ENCODE measurements at places on chromosomes 1 and 21.

- no peak for DNase-seq
Observed at GRCh38 chr1:23561076-23561812, 1.9 kb upstream of the ID3 start.

DNA sequence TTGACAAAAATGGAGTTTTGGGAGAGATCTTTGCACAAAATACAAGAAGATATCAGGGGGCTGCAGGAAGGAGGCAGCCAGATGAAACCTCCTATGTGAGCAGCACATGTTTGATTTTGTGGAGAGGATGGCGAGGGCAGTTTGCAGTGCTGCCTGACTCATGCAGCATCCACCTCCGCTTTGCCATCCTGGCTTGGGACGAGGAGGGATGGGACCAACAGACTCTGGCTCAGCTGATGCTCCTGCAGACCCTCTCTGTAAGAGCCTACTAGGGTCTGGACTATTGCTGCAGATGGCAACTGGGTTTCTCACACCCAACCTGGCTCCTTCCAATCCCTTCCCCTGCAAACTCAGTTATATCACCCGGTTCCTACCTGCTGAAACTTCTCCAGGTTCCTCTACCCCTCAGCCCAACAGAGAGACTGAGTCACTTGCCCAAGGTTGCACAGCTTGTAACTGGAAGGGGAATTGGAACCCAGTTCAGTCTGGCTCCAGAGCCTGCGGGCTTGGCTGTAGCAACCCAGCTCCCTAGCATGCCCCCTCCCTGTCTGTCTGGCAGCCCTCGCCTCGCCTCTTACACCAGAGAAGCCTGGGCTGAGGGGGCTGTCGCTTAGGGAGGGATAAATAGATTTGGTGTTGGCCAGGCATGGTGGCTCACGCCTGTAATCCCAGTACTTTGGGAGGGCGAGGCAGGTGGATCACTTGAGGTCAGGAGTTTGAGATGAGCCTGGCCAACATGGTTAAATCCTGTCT is 205.8 kb downstream of the PTPRU start:
- DNase-seq, result no peak

DNA sequence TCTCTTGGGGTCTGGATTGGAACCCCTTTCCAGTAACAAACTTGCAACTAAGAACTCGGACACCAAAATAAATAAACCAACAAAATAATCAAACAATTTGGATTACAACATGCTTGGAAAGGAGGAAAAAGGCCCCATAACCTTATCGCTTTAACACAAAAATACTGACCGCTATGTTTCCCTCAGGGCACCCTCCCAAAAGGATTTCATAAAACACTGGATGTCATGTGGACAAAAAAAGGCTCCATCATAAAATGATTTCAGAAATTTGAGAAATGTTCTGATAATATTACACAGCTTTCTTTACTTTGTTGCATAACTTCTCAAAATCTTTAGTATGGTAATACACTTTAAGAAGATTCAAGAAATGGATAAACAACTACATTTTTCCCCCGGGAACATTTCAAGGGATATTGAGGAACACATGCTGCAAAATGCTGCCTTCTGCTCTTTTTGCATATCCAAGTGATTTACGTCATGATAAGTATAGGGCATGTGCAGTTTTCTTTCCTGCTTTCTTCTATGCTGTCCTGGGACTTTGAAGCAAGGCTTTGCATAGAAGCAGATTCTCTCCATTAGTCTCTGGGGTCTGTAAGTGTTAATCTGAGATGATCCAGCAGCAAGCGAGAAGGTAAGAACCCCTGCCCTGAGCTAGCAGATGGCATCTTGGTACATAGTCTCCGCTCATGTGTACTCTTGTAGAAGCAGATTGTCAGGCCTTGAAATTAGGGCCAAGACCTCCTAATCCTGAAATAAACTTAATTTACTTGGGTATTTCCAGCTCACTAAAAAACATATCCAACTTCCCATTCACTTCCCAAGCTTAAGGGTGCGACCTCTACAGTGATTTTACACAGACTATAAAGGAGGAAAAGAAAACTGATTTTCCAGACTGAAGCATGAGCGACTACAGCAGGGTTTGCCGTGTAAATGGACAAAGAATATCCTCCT is 85.5 kb upstream of the KIAA0040 start:
- DNase-seq, result no peak

DNA sequence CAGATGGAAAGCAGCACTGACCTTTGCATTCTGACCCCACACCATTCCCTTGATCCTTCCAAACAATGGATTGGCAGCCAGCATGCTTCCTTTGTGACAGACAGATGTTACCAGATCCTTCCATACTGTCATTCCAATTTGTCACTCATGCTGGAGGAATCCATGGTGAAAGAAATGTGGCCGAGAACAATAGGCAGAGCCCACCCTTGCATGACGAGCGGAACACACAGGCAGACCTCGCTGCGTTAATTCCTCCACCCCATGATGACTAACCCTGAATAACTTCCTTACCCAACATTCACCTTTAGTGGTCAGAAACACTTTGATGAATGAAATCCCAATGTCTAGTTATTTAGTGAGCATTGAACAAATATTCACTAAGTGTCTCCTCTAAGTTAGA is 45.1 kb downstream of the PDPN start:
- no peak for DNase-seq

- DNase-seq, result no peak
Observed at GRCh38 chr21:18369115-18369514, 34.5 kb downstream of the TMPRSS15 start.

DNA sequence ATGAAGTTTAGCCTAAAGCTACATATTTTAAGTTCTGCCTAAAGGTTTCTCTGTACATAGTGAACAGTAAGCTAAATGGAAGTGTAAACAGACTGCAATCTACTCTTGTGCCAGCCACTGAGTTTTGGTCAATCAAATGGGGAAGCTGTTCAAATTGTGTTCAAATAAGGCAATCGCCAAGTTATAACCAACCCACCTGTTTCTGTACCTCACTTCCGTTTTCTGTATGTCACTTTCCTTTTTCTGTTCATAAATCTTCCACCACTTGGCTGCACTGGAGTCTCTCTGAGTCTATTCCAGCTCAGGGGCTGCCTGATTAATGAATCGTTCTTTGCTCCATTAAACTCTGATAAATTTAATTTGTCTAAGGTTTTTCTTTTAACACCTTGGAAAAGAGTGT is 10.8 kb upstream of the THEM4 start:
- DNase-seq, result no peak

DNA sequence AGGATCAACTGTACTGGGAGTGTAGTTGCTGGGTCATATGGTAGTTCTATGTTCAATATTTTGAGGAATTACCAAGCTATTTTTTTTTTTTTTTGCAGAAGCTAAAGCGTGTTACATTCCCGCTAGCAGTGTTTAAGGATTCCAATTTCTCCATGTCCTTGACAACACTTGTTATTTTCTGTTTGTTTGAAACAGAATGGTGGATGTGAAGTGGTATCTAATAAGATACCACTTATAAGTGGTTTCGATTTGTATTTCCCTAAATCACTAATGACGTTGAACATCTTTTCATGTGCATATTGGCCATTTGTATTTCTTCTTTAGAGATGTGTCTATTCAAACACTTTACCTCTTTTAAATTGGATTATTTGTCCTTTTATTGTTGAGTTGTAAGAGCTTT is 112.2 kb downstream of the DISP1 start:
- no peak for DNase-seq

- no peak for DNase-seq
Observed at GRCh38 chr1:195075973-195076372, 1532.3 kb downstream of the KCNT2 start.

DNA sequence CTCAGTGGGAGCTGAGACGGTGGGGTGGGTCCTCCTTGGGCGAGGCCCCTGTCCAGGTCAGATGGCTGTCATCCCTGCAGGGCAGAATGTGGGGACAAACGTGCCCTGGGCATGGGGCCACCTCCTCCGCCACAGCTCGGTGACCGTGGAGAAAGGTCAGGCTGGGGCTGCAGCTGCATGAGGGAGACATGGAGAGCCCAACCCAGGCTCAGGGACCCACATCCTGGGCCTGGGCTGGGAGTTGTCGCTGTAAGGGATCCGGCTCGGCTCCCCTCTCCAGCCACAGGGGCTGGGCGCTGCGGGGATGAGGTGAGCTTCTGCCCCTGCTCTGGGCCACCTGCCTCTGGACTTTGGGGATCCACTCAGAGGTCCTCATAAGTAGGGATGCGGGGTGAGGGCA is 518 bp upstream of the PLCH2 start:
- no peak for DNase-seq

DNA sequence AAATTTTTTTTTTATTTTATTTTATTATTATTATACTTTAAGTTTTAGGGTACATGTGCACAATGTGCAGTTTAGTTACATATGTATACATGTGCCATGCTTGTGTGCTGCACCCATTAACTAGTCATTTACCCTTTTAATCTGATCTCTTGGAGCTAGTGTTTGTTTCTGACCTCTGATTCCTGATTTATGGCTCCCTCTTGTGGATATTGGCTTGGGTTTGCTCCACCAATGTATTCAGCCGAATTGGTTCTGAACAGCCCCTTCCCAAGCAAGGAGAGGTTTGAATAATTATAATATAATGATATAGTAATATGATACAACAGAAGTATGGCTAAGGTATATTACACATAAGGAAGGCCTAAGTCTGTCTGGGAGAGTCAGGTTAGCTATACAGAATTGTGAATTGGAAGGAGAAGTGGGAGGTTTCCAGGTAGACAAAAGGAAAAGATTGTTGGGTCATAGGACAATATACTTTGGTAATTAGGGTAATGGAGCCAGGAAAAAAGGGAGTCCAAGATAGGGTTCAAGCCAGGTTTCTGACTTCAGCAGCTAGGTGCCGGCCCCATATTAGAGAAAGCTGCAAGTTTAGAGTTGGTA is 53.1 kb upstream of the HMCN1 start:
- DNase-seq, result no peak

GRCh38 chr1:226950871-226951270 is 10.8 kb downstream of the COQ8A start:
- no peak for DNase-seq

DNA sequence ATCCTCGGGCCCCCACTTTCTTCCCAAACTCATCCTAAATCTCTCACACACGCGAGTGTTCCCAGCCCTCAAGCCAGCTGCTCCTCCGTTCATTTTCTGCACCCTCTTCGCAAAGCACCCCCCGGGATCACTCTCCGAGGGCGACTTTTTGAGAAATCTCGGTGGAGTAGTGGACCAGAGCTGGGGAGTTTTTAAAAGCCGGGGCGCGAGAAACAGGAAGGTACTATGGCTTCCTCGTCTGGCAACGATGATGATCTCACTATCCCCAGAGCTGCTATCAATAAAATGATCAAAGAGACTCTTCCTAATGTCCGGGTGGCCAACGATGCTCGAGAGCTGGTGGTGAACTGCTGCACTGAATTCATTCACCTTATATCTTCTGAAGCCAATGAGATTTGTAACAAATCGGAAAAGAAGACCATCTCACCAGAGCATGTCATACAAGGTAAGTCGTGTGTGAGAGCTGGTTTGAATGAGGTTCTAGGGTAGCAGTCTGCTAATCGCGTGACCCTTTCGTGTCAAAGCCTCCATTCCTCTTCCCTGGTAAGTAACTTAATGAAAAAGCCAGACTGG is 800 bp downstream of the DR1 start:
- no peak for DNase-seq

GRCh38 chr1:116972674-116973030 is 28.9 kb upstream of the CD101 start:
- DNase-seq, result no peak

- no peak for DNase-seq
Observed at GRCh38 chr1:154501423-154502065, 475 bp upstream of the TDRD10 start.

DNA sequence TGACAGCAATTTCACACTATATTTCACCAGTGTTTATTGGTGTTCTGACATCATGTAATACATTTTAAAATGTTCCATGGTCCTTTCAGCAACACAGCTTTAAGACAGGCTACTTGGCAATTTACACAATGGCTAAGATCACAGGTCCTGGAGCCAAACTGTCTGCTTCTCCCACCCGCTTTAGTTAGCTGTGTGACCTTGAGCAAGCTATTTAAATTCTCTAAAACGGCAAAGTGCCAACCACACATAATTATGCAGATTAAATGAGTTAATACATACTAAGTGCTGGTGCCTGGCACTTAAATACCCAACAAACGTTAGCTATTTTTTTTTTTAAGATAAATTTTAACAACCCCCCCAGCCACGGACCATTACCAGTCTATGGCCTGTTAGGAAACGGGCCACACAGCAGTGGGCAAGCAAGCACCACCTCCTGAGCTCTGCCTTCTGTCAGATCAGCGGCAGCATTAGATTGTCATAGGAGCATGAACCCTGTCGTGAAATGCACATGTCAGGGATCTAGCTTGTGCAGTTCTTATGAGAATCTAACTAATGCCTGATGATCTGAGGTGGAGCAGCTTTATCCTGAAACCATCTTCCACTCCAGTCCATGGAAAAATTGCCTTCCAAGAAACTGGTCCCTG is 26.9 kb downstream of the SOD1 start:
- no peak for DNase-seq

- no peak for DNase-seq
Observed at GRCh38 chr1:93979040-93979717, 69.9 kb upstream of the GCLM start.

DNA sequence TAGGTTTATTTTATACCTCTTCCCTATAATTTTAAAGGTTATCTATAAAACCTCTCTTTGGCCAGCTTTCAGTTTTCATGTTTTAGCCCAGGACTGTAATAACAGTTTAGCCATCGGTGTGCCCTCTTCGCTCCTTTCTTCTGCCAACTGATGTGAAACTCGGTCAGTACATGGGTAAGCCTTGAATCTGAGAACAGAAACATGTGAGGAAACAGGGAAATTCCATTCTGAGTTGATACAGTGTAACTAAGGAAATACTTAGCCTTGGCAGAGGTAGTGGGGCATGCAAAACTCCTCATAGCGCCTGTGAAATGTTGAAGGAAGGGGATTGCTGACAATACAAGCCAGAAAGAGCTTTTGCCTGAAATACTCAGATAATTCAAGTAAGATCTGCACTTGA is 465.2 kb downstream of the NCAM2 start:
- no peak for DNase-seq

GRCh38 chr21:45326169-45326851 is 38.6 kb upstream of the POFUT2 start:
- DNase-seq, result no peak

- DNase-seq, result no peak
Observed at GRCh38 chr1:107535091-107535490, 394.3 kb downstream of the NTNG1 start.

- DNase-seq, result no peak
Observed at GRCh38 chr1:50622259-50622658, 199.0 kb upstream of the DMRTA2 start.

GRCh38 chr1:7535934-7536878 is 234.9 kb upstream of the VAMP3 start:
- no peak for DNase-seq
